Stimulated activated CD4-positive, alpha-beta T cell treated with anti-CD3 and anti-CD28 coated beads, Interleukin-15, amount 100 ng/mL, for 1 hour (primary cell): ENCODE measurements at places on chromosomes 1 and 21.

- no peak for DNase-seq
These were observed 43.4 kb upstream of the RD3 start for GRCh38 chr1:211535346-211535745.

GRCh38 chr1:169604781-169605560 lies 18.7 kb upstream of the F5 start:
- peak; percentile 16 for DNase-seq

DNA sequence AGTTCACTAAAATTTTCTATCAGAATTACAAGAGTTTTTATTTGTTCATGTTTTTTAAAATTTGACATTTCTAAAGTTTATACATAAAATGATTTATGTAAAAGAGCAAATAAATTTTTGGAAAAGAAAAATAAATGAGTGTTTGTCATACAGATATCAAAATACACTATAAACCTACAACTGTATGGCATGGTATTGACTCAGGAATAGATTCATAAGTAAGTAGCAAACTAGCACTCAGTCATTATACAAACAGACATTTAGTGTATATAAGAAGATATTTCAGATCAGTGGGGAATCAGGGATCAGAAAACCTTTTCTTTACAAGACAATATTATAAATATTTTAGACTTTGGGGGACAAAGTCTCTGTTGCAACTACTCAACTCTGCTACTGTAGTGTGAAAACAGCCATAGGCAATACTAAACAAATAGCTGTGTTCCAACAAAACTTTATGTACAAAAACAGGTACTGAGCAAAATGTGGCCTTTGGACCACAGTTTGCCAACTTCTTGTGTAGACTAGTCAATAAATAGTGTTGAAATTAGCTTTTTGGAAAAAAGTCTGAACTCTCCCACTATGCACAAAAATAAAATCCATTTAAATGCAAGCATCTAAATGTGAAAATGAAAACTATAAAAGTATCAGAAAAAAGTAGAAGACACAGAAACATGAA lies 508.8 kb upstream of the CAMK1G start:
- DNase-seq, result no peak

DNA sequence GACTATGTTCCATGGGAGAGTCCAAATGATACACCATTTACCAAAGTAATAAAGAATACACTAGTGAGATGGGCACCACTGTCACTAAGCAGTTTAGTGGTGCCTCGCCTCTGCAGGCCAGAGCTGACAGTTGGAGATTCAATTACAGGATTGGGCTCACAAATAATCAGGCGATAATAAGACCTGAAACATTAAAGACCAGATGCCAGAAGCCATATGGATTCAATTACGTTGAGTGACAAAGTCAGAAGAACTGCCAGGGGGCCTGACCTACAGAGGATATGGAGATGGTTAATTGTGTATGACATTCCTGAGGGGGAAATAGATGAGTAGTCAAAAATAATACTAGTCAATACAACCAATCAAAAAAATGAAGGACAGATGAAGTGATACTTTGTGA lies 65.2 kb upstream of the ST6GALNAC5 start:
- no peak for DNase-seq

GRCh38 chr1:7549277-7550161 lies 221.6 kb upstream of the VAMP3 start:
- no peak for DNase-seq

GRCh38 chr1:87450615-87451209 lies 122.0 kb downstream of the LMO4 start:
- DNase-seq, result no peak

DNA sequence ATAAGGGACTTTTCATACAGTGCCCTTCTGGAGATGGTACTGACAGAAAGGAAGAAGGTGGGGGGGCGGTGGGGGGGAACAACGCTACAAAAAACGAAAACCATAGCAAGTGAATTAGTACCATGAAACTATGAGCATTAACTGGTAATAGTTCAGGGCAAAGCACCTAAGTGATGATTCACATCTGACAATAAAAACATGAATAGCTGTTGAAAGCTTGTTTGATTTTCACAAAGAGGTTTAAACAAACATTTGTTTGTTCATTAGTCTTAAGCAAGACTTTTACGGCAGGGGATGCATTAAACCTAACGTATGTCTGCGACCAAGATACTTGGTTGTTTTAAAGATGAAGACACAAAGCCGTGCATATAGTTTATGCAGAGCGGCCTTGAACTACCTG lies 177.5 kb downstream of the LMO4 start:
- DNase-seq, result no peak

DNA sequence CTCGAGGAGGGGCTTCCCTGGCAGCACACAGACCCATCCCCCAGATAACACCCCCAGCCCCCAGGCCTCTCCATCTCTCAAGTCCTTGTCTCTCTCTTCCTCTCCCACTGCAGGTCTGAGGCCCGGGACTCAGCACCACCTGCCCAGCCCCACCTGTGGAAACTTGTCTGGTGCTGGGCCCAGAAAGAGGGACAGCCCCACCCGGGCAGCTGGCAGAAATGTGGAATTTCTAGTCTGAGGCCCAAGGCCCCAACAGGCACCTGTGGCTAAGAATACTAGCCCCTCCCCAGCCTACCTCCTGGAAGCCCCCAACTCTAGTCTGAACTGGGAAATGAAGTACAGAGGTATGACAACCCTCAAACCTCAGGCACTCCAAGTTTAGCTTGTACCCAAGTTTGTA lies 15.4 kb downstream of the TTC39A start:
- no peak for DNase-seq

- DNase-seq, result no peak
These were observed 11.9 kb upstream of the TMEM61 start for GRCh38 chr1:54968551-54968950.

- peak; percentile 3 for DNase-seq
These were observed 154.1 kb downstream of the TGFBR3 start for GRCh38 chr1:91731815-91732214.

- DNase-seq, result no peak
These were observed 93.4 kb downstream of the CD58 start for GRCh38 chr1:116477429-116477828.

DNA sequence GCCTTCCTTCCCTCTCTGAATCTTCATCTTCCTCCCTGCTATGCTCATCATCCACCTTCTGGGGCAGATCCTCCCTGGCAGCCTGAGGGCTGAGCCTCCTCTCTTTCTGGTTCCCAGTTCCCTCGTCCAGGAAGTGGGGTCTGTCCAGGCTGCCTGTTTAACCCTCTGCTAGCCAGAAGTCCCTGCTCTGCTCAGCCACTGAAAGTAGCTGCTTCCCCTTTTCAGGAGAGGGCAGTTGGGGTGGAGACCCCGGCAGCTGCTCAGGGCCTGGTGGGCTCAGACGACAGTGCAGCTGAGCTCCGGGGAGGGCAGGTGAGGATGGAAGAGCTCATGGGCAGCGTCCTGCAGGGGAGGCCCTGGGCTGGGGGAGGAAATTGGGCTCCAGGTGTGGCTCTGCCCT lies 43.1 kb upstream of the ETV3 start:
- DNase-seq, result no peak

GRCh38 chr1:235098991-235099390 lies 29.6 kb downstream of the TOMM20 start:
- no peak for DNase-seq

- DNase-seq, result no peak
These were observed 5.0 kb downstream of the CHODL start for GRCh38 chr21:18249672-18250071.

- DNase-seq, result no peak
These were observed 151.3 kb upstream of the GJB5 start for GRCh38 chr1:34603594-34603993.

GRCh38 chr21:31961704-31962103 lies 88.9 kb downstream of the HUNK start:
- no peak for DNase-seq

- DNase-seq, result no peak
These were observed 7.9 kb upstream of the PLA2G2C start for GRCh38 chr1:20194224-20194623.

DNA sequence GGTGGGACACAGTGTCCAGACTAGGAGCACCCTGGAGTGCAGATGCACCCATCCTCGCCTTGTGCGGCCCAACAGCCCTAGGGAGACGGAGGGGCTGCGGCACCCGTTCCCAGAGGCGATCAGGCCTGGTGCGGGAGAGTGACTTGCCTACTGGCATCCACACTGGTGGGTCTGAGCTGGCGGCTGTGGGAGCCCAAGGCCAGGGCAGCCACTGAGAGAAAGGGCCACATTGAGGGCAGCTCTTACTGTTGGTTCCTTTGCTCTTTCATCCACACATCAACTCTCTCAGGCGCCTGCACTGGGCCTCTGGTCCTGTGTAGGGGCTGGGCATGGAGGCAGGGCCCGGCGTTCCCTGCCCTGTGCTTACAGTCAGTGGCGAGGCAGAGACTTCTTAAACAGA lies 8.6 kb downstream of the PODN start:
- DNase-seq, result no peak
